ENCODE measurements at places on chromosomes 6 and 20. TPM values are rescaled to one million over a fixed set of nuclear protein-coding genes. Genes with fewer than 3 reads are reported as not detected.

GJA10 gene
- not detected for total RNA-seq

ELMO2 gene
- 27.1 TPM for total RNA-seq

RHAG gene
- not detected for total RNA-seq

SASH1 gene
- total RNA-seq, result 20.5 TPM

PLN gene
- total RNA-seq, result 145 TPM

ERGIC3 gene
- total RNA-seq, result 206 TPM

MLN gene
- total RNA-seq, result not detected

BTNL2 gene
- total RNA-seq, result not detected

FAM162B gene
- 0.76 TPM for total RNA-seq

CRISP2 gene
- not detected for total RNA-seq

GRCh38 chr6:106823732-106824351 is 150.7 kb downstream of the CD24 start:
- DNase-seq, result peak; percentile 60

GRCh38 chr6:132797951-132798868 is at the start of gene SLC18B1:
TSS of gene SLC18B1 (minus strand) at chr6:132798637. CDS start at chr6:132798456, 181 bp downstream.
- peak; percentile 71 for DNase-seq

DNA sequence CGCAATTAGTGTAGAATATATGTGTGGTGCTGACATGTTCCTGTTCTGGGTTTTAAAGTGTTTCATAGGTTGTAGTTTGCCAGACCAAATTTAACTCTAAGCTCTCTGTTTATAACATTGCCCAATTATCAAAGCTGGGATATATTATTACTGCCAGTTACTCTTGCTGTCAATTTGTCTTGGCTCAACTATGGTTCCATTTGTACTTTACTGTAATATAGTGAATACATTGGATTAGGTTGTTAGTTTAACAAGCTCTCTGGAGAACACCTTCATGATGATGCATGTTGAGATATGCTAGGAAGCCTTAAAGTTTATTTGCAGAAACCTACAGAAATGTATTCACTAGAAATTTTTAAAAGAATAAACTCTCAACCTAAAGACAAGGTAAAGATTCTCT is 259.6 kb downstream of the ZFAND3 start:
- no peak for DNase-seq

GRCh38 chr6:2404211-2404929 is 159.0 kb upstream of the GMDS start:
- no peak for DNase-seq

GRCh38 chr6:46052479-46052878 is 36.8 kb upstream of the CLIC5 start:
- peak; percentile 41 for DNase-seq

GRCh38 chr6:135161411-135162395 is 19.4 kb upstream of the MYB start:
- DNase-seq, result no peak

DNA sequence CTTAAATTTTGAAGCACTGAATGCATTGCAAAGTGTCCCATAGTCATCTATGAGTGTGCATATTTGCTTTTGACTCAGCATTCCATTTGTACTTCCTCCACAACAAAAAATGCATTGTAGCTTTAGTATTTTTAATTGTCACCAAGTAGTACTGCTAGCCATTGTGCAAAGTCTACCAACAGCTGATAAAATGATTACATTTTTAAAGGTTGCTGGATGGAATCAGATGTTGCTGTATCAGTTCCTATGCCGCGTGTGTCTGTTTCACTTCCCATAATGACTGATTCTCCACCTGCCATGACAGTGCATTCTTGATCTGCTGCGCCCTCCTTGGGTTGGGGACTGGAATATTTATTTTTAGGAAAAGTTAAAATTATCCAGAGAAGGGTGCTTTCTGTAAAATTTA is 41.2 kb downstream of the SLX4IP start:
- DNase-seq, result no peak

DNA sequence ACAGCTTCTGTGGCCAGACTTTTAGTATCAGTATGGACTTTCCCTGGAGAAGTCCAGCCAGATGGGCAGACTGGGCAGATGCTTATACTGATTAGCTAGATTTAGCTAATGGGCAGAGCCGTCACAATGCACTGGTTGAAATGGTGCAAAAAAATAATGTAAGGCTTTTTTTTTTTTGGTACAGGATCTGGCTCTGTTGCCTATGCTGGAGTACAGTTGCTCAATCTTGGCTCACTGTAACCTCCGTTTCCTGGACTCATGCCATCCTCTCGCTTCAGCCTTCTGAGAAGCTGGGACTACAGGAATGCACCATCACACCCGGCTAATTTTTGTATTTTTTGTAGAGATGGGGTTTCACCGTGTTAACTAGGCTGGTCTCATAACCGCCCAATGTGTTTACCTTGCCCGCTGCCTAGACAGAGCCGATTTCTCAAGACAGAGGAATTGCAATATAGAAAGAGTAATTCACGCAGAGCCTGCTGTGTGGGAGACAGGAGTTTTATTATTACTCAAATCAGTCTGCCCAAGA is 16.4 kb upstream of the KIFC1 start:
- no peak for DNase-seq

DNA sequence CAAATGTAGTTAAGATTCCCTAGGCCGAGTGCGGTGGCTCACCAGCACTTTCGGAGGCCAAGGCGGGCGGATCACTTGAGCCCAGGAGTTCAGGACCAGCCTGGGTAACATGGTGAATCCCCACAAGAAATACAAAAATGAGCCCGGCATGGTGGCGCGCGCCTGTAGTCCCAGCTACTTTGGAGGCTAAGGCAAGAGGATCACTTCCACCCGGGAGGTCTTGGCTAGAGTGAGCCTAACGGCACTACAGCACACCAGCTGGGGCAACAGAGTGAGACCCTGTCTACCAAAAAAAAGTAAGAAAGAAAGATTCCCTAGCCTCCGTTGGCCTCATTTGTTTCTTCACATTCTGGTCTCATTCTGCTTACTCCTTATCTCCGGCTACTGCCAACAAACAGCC is 1.2 kb downstream of the ESF1 start:
- no peak for DNase-seq

- DNase-seq, result no peak
Observed at GRCh38 chr6:157699777-157700636, 123.0 kb upstream of the SNX9 start.

DNA sequence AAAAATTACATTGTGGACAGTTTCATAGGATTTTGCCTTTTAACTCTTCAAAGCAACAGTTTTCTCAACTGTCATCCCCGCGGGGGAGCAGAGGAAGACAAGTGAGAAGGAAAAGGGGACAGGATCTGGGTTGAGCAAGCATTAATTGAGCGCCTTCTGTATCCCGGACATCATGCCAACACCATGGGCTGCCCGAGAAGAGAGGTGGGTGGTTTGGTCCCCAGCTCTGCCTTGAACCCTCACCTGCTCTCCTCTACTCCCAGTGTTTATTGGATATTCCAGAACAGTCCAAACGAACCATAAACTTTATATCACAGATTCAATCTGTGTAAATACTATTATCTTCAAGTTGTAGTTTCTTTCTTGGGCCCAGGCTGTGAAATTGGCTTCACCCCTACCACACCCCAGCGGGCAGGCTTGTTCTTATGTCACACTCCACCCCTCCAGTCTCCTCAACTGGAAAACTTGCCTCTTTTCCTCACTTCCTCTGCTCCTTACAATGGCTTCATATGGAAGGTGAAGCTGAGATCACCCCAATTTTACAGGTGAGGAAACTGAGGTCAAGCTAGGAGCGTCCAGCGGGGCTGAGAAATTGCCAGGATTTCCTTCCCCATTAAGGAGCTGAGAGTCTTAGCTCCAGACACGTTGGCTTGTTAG is 6.0 kb downstream of the PCK1 start:
- no peak for DNase-seq

DNA sequence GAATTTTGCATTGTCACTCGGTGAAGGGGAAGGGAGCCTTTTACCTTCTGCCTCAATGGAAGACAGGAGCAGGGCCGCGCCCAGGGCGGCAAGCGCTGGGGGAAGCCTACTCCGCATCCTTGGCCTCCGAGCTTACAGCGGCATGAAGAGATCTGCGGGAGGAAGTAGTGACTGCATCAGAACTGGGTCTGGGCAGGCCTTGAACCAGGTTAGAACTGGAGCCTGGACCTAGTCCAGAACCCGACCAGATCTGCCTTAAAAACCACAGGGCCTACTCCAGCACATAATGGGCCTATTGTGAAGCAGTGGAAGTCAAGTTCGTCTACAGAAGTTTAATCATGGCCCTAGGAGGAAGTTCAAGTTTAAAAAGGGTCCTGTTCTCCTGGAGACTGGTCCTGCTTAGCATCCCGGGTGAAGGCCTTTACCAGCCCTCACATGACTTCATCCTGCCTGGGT is 3.1 kb downstream of the COL12A1 start:
- no peak for DNase-seq

- DNase-seq, result peak; percentile 40
Observed at GRCh38 chr6:125952764-125953501, 3.6 kb upstream of the HINT3 start.

- DNase-seq, result no peak
Observed at GRCh38 chr6:170038708-170039107, 252.2 kb downstream of the DLL1 start.

GRCh38 chr20:61934716-61935530 is 130.8 kb downstream of the TAF4 start:
- DNase-seq, result peak; percentile 29

GRCh38 chr6:85494547-85495536 is 45.0 kb downstream of the NT5E start:
- DNase-seq, result no peak

GRCh38 chr20:49541733-49542513 is 26.0 kb downstream of the PTGIS start:
- DNase-seq, result peak; percentile 76

- DNase-seq, result no peak
Observed at GRCh38 chr6:14921878-14922671, 323.8 kb upstream of the JARID2 start.

- DNase-seq, result peak; percentile 54
Observed at GRCh38 chr6:156779206-156780094, 2.3 kb downstream of the ARID1B start.

All from mucosa of descending colon (tissue), 3 donors.